Stimulated activated CD4-positive, alpha-beta T cell treated with anti-CD3 and anti-CD28 coated beads, Interleukin-15, amount 100 ng/mL, for 24 hours (primary cell): ENCODE measurements at places on chromosomes 6 and 20.

- no peak for DNase-seq
These were observed 54.0 kb downstream of the IL20RA start for GRCh38 chr6:136990754-136991153.

DNA sequence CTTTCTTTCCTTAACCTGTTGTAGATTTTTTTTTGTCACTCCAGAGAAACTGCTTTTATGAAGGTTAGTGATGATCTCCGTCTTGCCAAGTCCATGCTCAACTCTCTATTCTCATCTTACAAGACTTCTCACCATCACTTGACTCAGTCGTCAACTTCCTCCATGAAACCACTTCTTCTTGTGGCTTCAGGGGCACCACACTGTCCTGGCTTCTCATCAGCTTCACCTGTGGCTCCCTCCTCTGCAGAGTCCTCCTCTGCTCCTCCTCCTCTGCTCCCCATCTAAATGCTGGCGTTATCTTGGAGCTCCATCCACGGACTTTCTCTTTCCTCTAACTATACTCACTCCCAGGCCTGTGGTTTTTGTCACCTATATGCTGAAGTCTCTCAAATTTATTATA, 187.5 kb downstream of the BACH2 start:
- DNase-seq, result peak; percentile 52

DNA sequence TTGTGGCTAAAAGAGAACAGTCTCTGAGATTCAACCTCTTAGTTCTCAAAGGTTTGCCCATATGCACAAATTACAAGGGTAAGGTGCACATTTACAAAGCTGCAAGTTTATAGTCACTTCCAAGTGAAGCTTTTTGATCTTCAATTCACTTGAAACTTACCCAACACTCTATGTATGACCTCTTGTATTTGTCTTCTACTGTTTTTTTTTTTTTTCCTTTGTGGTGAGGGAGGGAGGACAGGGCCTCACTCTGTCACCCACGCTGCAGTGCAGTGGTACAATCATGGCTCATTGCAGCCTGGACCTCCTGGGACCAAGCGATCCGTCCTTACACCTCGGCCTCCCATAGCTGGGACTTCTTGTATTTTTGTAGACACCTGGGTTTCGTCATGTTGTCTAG, 4.5 kb upstream of the FOXO3 start:
- DNase-seq, result no peak

GRCh38 chr6:156980515-156980914, 203.3 kb downstream of the ARID1B start:
- no peak for DNase-seq

GRCh38 chr6:26362093-26362835, 2.7 kb upstream of the BTN3A2 start:
- DNase-seq, result no peak

- no peak for DNase-seq
These were observed 9.1 kb downstream of the PPP2R5D start for GRCh38 chr6:42993445-42993844.

GRCh38 chr6:2434116-2434515, 188.7 kb upstream of the GMDS start:
- DNase-seq, result no peak

DNA sequence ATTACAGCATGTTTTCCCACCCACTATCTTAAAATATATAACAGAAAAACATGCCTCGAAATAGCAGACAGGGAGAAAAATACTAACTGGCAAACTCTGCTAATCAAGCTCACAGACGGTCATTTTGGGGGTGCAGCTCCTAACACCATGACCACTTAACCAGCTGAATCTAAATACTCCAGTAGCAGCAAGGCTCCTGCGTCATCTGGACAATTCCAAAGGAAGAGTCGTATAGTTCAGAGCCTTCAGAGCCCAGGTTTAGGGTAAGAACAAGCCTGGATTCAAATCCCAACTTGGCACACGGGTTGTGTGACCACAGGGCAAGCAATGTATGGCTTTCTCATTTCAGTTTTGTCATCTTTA, 81.3 kb upstream of the COL21A1 start:
- no peak for DNase-seq

DNA sequence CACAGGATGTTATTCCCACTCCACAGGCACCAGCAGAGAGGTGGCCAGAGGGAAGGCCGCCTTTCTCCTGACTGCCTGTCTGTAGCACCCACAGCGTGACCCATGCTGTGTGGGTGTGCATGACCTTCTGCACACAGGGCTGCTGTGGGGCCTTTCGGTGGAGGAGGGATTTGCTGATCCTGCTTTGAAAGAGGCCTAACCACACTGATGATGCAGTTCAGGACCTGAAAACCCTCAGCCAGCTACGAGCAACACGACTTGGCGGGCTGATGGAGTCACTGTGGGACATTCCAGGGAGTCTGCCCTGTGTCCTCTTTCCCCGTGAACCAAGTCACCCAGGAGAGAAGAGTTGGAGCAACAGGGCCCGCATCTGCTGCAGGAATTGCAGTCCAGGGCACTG, 49.1 kb downstream of the SYTL3 start:
- DNase-seq, result peak; percentile 30

DNA sequence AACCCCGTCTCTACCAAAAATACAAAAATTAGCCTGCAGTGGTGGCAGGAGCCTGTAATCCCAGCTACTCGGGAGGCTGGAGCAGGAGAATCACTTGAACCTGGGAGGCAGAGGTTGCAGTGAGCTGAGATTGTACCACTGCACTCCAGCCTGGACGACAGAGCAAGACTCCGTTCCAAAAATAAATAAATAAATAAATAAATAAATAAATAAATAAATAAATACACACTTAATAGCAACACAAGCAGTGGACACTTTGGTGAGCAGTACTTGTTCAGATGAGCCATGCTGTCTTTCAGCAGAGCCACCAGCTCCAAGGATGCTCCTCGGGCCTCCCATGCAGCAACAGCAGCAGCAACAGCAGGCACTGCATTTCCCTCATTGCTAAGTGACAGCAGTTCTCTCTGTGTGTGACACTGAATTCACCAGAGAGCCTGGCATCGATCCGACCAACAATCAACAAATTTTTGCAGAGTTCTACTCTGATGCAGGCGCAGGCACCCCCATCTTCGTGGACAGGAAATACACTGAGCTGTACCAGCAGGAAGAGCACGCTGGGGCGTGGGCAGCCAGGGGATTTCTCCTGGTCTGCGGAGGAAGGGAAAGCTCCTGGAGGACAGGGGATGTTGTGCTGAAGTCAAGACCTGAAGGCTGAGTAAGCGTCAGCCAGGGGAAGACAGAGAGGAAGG, 54.0 kb upstream of the SNX9 start:
- DNase-seq, result peak; percentile 40

- DNase-seq, result no peak
These were observed 15.4 kb downstream of the PDRG1 start for GRCh38 chr20:31936420-31936819.

GRCh38 chr6:45420083-45420908, 42.6 kb upstream of the SUPT3H start:
- peak; percentile 78 for DNase-seq

- DNase-seq, result no peak
These were observed 114.3 kb downstream of the DST start for GRCh38 chr6:56528412-56528841.

DNA sequence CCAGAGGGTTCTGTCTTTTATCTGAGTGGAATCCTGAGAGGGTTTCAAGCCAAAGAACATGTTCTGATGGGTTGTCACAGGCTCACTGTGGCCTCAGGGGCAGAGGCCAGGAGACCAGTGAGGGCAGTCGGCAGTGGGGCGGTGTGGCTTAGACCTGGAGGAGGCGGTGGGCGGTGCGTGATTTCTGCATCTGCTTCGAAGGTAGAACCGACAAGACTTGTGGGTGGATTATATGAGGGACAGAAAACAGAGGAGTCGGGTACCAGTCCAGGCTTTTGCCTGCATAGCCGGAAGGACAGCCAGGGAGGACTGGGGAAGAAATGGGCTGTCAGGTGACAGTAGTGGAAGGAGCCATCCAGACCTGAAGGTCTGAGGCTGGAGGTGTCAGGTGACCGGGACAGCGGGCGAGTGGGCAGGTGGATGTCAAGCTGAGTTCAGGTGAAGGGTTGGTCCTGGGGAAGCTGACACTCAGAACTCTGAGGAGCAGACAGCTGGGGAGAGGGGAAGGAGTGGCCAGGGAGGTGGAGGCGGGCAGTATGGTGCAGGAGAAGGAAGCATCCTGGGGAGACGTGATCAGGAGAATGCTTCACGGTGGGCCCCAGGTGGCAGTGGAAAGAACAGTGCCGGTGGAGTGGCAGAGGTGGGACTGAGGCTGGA, 3.1 kb downstream of the CTSZ start:
- no peak for DNase-seq

DNA sequence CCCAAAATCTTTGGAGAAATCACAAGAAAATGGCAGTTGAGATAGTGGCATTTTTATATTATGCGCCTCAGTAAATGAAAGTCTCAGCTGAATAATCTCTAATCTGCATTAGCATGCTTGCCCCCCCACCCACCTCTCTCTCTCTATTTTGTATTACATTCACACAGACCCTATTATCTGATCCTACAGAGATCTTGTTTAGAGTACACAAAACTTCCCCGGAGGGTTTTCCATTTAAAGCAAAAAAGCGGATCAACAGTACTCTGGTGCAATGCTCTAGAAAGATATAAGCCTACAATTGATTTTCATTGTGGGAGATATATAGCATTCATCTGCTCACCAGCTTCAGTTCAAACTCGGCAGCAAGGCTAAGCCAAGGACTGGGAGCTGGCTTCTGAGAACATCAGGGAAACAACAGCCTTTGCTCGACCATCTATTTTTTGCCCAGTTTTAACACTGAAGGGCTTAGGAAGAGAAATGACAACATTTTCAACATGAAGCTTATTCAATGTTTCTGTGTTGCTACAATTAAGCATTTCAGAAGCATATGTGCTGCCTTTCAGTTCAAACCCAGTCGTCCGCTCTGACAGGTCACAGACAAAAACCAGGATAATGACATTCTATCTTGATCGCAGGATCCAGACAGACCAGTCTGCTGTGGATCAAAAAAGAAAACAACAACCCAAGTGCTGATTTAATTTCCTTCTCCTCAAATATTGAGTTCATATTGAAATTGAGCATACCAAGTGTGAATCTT, 137.6 kb upstream of the ATXN1 start:
- no peak for DNase-seq

DNA sequence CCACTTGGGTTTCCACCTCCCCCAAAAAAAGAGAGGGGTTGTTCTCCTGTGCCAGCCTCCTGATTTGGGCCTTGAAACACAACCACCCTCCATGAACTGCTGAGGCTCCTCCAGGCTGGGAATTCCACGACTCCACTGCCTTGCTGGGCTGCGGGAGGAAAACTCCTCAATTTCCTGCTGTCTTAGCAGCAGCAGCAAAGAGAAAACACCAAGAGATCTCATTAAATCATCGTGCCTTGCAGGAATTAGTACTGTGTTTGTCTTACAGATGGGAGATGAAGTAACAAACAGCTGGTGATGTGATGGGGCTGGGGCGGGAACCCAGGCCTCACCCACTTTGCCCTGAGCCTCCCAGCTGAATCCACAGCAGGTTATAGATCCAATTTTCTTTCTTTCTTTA, 29.0 kb downstream of the BPIFB1 start:
- no peak for DNase-seq

GRCh38 chr6:139882234-139882633, 507.8 kb upstream of the CITED2 start:
- no peak for DNase-seq

- DNase-seq, result peak; percentile 43
These were observed 135.7 kb downstream of the BCAS1 start for GRCh38 chr20:53934421-53935343.

- no peak for DNase-seq
These were observed 44.1 kb upstream of the GCLC start for GRCh38 chr6:53588816-53589509.

GRCh38 chr6:13336553-13336952, 8.2 kb upstream of the TBC1D7 start:
- DNase-seq, result peak; percentile 87

DNA sequence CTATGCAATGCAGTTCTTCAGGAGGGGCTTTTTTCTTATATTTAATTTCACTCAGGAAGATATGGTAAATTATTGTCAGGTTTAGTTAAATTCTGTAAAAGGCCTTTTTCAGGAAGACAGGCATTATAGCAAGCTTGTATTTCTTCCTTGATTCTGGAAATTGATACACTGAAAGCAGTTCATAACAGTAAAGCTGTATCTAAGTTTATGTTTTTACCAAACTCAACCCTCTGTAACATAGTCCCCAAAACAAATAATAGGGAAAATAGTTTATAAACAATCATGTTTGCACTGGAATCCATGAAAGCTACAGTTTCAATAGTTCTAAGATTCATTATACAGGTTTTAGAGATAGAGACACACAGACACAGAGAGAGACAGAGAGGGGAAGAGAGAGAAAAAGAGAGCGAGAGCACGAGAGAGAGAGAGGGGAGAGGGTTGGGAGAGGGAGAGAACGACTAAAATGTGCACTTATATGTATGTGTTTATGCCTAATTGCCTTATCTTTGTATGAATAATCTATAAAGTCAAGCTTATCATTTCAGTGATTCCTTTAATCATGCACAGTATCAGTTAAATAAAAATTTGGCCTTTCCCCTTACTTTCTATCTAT, 454.4 kb downstream of the RFPL4B start:
- no peak for DNase-seq

DNA sequence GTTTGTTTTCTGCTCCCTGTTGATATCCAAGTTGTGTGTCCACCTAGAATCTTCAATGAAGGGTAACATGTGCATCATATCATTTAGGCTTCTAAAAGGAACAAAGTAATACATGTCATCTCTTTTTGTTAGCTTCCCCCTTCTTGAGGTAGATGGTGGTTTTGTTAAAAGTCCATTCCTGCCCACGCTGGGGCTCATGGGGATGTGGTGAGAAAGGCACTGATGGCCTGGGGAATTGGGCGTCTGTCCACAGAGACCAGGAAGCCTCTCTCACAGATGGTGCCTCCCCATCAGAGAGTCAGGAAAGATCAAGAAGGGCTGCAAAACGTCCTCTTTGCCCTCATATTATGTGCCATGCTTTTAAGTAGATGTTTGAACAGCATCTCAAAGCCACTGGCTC, 32.5 kb downstream of the GNAS start:
- DNase-seq, result no peak

- DNase-seq, result no peak
These were observed 25.8 kb downstream of the SLC2A12 start for GRCh38 chr6:134026597-134026996.

- no peak for DNase-seq
These were observed 72.7 kb downstream of the METTL24 start for GRCh38 chr6:110285306-110286060.

DNA sequence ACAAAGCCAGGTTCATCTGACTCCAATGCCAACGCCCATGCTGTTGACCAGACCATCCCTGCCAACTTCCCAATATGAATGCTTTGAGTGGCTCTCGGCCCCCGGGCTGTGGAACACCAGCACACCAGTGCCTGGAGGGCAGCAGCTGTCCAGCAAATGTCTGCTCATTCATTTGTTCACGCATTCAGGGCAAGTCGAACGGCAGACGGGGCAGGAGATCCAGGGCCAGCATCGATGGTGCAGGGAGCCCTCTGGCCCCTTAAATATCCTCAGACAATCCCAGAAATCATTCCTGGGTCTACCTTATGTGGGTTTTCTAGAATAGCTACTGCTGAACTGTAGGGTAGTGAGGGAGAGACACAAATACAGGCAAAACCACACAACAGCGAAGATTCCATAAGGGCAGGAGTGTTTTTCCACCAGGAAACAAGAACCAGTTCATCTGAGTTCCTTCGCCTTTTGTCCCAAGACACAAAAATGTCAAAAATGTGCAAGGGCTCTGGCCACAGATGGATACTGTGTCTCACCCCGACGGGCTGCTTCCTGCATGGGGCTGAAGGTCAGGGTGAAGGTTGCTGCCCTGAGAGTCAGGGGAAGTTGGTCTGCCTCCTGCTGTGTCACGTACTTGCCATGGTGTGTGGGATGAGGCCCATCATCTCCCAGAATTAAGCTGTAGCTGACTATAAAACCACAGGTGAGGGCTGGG, 15.5 kb downstream of the RIPOR3 start:
- DNase-seq, result no peak

GRCh38 chr6:46420921-46421638, 70.2 kb downstream of the RCAN2 start:
- no peak for DNase-seq
